ENCODE measurements at places on chromosomes 13 and 19. TPM values are rescaled to one million over a fixed set of nuclear protein-coding genes. Genes with fewer than 3 reads are reported as not detected.

DNA sequence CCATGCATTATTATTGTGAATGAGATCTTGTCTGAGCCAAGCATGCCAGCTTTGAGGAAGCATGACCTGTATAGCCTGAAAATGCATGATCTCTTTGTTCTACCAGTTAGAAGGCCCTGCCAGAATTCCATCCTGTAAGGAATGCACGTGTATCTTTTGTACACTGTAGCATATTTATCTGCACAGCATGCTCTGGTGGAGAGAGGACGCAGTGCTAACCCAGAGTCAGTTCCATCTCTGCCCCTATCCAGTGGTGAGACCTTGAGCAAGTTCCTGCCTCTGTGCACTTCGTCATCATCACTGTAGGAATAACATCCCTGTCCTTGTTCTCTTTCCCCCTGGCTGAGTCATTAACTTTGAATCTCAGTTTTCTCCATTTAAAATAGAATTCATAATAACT, 233.8 kb downstream of the SLC7A1 start:
- DNase-seq: no peak

DNA sequence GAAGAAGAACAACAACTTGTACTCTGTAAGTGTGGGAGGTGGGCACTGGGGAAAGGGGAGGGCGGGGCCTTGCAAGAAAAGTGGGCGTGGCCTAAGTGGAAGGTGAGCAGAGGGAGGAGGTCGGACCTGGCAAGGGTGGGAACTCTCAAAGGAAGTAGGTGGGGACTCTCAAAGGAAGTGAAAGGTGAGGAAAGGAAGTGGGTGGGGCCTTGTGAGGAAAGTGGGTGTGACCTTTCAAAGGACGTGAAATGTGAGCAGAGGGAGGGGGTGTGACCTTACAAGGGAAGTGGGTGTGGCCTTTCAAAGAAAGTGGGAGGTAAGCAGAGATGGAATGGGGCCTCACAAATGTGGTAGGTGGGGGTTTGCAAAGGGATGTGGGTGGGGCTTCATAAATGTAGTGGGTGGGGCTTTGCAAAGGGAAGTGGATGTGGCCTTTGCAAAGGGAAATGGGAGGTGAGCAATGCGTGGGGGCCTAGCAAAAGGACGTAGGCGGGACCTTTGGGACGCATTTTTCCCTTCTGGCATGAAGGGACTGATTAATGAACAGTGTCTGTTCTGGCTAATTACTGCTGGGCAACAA, 25.9 kb downstream of the ACSBG2 start:
- no peak for DNase-seq

DNA sequence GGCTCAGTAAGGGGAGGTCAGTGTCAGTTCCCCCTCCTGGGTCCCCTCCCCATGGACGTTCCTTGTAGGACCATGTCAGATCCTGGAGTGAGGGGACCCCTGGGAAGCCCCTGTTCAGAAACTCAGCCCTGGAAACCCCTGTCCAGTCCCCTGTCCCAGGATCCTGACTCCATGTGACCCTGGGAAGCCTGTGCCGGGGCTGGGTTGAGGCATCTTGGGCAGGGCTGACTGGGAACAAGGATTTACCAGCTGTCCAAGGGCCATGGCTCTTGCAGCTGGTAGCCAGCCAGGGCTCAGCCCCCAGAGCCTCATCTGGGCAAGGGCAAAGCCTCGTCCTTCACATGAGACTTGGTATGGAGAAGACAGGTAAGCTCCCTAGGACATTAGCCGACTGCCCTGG, 25.1 kb downstream of the CEACAM4 start:
- DNase-seq: no peak

- DNase-seq: no peak
Measured at GRCh38 chr19:11384778-11385129, 640 bp upstream of the EPOR start.

- DNase-seq: no peak
Measured at GRCh38 chr19:3046698-3047495, 15.4 kb downstream of the TLE5 start.

- no peak for DNase-seq
Measured at GRCh38 chr13:24247016-24247415, 62.4 kb upstream of the C1QTNF9 start.

- DNase-seq: no peak
Measured at GRCh38 chr19:4057931-4058692, 8.6 kb downstream of the ZBTB7A start.

DNA sequence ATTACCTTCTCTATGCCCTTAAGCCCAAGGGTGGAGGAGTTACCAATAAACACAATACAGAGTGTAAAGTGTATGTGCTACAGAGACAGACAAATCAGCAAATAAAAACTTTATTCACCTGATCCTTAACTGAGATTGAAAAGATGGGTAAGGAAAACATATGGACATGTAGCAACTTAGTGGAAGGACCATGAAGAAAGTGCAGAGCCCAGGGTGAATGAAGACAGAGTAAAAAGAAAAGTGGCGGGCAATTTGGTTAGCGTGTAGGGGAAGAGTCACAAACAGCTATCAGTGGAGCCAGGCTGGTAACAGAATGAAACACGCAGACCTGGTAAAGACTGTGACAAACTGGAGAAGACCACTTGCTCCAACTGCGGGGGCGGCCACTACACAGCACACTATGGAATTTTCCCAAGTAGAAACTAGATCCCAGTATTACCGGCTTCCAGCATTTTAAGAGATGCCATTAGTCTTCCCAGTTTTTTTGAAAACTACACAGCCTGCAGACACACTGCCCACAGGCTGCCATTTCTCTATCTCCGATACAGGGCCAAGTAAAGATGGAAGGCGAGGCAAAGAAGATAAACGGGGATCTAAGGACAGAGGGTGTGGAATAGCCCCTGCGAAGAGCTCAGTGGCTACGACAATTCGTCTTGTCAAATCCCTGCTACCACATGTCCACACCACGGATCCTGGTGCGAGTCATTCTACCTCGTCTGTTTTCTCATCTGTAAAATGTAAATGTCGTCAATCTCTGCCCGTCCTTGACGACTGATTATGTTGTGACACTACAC, 1.2 kb downstream of the UQCRFS1 start:
- DNase-seq: no peak

DNA sequence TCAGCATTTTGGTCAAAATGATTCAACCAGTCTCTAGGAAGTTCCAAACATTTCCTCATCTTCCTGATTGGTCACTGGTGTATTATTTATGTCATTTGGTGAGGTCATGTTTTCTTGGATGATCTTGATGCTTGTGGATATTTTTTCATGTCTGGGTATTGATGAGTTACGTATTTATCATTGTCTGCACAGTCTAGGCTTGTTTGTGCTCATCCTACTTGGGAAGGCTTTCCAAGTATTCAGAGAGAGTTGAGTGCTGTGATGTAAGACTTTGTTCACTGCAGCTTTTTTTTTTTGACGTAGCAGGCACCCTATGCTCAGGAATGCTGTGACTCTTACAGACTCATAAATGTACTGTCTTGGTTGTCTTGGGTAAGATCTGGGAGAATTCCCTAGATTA, 509.5 kb downstream of the SLITRK1 start:
- no peak for DNase-seq

GRCh38 chr13:43346427-43346826, 323.0 kb downstream of the DNAJC15 start:
- no peak for DNase-seq

GRCh38 chr13:91896547-91896946, 498.1 kb downstream of the GPC5 start:
- DNase-seq: no peak

GRCh38 chr13:33089311-33089710, 73.1 kb downstream of the KL start:
- no peak for DNase-seq

GRCh38 chr13:25111585-25111956, 15.6 kb downstream of the PABPC3 start:
- no peak for DNase-seq

DNA sequence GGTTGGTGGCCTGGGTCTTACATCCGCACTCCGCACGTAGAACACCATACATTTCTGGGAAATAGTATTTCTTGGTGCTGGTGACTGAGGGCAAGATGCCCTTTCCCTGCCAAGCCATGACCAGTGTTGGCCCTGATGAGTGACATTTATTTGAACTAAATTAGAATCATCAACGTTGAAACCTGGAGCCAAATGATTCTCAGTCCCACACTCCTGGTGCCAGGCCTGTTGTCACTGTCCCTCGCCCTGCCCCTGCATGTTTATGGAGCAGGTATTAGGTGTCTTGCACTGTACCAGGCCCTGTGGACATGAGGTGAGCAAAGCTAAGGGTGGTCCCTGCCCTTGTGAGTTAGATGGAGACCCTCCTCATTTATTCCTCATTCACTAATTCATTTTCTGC, 5.8 kb downstream of the CHST8 start:
- DNase-seq: no peak

DNA sequence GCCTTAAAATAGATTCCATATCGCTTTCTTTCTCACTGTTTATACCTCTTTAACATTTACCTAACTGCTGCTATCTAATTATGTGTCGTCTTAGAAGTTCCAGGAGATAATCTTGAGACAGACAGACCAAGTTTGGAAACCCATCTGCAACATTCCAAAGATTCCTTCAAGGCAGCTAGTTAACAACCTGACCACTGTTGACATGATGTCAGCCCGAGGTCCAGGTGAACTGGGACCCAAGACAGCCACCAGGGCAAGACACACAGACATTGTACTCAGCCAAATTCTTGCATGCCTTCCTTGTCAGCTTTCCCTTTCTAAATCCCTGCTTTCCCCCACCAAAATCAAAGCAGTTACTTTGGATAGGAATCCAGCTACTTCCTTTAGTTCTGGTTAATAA, 1476.5 kb upstream of the PRR20A start:
- no peak for DNase-seq

GRCh38 chr13:90336507-90336906, 1011.0 kb upstream of the MIR17HG start:
- DNase-seq: no peak

- DNase-seq: no peak
Measured at GRCh38 chr13:27923794-27924528, 4.2 kb downstream of the PDX1 start.

- no peak for DNase-seq
Measured at GRCh38 chr13:59865398-59865797, 298.3 kb downstream of the DIAPH3 start.

DNA sequence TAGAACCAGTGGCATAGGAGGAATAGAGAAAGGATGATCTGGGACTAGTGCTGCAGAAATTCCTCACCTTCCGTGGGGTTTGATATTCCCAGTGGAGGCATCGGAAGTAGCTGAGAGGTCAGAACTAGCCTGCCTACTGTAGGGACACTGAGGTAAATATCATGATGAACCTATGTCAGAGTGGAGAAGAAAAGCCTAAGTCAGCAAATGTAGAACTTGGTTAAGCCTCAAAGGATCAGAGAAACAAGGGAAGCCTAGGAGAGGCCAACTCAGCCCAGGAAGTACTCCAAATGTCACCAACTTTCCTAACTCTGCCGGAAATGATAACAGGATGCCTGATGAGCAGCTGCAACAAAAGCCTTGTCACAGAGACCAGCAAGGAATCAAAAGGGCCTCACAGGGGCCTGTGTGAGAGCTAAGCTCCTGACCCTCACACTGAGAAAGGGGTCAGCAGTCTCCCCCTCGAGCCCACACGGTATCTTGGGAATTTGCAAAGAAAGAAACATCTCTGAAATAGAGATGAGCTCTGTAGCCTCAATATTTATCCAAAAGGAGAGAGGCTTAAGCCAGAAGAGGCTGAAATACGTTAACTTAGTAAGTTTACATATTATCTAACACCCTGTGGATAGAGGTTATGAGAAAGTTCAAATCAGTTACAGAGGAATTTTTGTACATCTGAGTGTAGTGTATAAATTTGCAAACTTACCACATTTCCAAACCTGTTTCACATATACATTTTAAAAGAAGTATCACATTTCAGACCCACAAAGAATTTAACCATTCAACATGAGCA, 1064.3 kb downstream of the DIAPH3 start:
- DNase-seq: no peak

- no peak for DNase-seq
Measured at GRCh38 chr19:55229789-55230182, 1.2 kb upstream of the TMEM86B start.

DNA sequence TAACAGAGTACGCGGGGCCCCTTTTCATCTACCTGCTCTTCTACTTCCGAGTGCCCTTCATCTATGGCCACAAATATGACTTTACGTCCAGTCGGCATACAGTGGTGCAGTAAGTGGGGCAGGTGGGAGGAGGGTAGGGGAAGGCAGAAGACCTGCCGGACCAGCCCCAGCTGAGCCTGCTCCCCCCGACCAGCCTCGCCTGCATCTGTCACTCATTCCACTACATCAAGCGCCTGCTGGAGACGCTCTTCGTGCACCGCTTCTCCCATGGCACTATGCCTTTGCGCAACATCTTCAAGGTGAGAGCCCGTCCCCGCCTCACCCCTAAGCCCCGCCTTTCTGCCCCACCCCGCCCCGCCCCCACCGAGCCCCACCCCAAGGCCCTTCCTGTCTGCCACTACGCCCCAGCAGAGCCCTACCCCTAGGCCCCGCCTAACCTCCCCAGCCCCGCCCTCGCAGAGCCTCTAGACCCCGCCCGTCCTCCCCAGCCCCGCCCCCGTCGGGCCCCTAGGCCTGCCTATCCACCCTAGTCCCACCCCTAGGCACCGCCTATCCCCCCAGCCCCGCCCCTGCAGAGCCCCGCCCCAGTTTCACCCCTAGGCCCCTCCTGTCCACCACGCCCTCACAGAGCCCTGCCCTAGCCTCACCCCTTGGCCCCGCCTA, 7.7 kb downstream of the NDUFB7 start:
- no peak for DNase-seq

GRCh38 chr19:19434483-19435045, 29.1 kb downstream of the GATAD2A start:
- DNase-seq: no peak

- no peak for DNase-seq
Measured at GRCh38 chr13:109684084-109684823, 102.1 kb downstream of the IRS2 start.

DNA sequence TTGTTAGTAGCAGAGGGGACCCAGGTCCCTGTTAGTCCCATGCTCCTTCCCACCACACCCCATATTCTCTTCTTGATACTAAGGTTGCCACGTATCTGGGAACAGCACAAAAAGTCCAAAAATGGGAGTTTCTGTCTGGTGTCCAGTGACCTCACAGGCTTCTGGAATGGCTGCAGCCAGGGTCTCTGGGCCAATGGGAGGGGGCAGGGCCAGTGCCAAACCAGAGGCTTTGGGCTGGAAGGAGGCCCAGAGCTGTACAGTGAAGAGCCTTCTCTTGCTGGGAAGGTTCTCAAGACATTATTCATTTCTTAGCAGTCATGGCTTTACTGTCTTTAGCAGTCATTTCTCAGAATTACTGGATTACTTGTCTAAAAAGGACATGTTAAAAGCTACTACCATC, 119.2 kb downstream of the FRY start:
- no peak for DNase-seq

DNA sequence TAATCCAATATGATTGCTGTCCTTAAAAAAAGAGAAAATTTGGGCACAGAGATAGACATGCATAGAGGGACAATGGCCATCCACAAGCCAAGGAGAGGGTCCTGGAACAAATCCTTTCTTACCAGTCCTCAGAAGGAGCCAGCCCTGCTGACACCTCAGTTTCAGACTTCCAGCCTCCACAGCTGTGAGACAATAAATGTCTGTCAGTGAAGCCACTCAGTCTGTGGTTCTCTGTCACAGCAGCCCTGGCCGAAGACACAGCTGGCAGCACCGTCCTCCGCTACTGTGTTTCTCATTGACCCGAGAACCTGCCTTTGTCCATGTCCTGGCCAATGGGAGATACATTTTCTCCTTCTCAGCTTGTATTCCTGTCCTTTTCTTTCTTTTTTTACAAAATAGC, 207.9 kb downstream of the TM9SF2 start:
- no peak for DNase-seq

FGF21 gene
- not detected for total RNA-seq

GPR18 gene
- not detected for total RNA-seq

SCN1B gene
- total RNA-seq: 4.7 TPM

NMRK2 gene
- total RNA-seq: not detected

FOXO1 gene
- total RNA-seq: 33.7 TPM

ESD gene
- 102 TPM for total RNA-seq

SGCG gene
- total RNA-seq: not detected

ARHGAP33 gene
- 5.0 TPM for total RNA-seq

OR10H1 gene
- total RNA-seq: not detected
